CD4-positive, alpha-beta T cell treated with Interleukin-4 for 4 hours (primary cell): ENCODE measurements at places on chromosomes 4 and X.

DNA sequence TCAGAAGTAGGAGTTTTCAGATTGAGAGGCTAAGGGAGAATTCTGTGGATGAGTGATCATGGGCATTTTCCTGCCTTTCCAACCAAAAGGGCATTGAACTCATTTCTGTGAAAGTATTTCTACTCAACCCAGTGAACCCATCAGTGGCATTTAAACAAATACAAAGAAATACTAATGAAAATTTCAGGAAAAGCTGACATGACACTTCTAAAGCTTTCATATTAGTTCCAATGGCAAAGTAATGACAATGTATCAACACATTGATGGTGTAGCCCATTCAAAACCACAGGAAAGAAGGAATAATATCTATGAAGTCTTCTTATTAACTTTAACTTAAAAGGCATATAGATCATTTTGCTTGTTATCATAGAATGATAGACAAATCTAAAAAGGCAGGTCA lies 183.5 kb upstream of the ANXA10 start:
- DNase-seq, result no peak

GRCh38 chr4:31662951-31663350 lies 942.8 kb downstream of the PCDH7 start:
- DNase-seq, result no peak

DNA sequence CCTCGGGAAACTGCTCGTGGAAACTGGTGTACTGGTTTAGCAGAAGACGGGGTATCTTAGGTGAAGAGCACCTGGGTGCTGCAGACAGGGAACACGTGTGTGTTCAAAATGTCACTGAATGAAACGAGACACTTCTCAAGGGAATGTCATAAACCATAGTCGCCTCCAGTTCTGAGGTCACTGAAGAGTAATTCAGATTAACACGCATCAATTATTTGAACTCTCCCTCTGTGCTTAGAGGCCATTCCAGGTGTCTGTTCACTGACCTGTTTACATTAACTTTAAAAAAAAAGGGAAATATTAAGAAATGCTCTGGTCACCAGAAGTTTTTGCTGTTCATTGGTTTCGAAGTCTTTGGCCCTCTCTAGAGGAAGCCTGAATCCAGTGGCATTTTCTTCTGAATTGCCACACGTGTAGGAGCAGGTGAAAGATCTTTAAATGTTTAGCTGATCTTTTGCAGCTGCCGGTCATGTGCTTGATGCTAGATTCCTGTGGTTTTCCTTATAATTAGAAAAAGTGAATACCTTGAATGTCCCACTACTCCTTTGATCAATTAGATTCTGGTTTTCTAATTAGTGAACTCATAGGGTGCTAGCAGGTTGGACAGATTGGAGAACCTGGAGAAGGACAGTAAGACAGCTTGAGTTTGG lies 330.5 kb downstream of the ARHGAP10 start:
- no peak for DNase-seq

DNA sequence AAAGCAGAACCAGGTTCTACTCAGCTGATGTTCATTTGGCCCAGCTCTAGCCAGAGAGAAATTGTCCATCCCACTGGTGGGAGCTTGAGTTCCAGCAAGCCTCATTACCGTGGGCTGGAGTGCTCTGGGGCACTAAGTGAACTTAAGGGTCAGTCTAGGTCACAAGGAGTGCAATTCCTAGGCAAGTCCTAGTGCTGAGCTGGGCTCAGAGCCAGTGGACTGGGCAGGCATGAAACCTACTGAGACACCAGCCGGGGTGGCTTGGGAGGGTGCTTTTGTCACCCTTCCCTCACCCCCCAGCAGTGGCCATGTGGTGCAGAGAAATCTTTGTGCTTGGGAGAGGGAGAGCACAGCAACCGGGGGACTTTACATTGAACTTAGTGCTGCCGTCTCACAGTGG lies 39.4 kb downstream of the GSX2 start:
- no peak for DNase-seq

DNA sequence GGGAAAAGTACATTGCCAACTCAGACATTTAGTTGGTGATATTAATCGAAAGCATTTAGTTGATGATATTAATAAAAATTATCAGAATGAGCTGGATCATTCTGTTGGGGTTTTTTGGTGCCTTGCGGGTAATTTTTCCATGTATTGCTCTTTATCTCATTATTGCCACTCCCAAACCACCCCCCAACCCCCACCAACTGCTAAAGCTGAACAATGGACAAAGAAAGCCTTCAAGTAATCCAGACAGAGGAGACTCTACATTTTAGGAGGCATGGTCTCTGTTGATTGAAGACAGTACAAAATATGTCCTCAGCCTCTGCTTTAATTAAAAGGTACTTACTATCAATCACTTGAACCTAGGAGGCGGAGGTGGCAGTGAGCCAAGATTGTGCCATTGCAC lies 22.5 kb downstream of the PDK3 start:
- DNase-seq, result no peak

DNA sequence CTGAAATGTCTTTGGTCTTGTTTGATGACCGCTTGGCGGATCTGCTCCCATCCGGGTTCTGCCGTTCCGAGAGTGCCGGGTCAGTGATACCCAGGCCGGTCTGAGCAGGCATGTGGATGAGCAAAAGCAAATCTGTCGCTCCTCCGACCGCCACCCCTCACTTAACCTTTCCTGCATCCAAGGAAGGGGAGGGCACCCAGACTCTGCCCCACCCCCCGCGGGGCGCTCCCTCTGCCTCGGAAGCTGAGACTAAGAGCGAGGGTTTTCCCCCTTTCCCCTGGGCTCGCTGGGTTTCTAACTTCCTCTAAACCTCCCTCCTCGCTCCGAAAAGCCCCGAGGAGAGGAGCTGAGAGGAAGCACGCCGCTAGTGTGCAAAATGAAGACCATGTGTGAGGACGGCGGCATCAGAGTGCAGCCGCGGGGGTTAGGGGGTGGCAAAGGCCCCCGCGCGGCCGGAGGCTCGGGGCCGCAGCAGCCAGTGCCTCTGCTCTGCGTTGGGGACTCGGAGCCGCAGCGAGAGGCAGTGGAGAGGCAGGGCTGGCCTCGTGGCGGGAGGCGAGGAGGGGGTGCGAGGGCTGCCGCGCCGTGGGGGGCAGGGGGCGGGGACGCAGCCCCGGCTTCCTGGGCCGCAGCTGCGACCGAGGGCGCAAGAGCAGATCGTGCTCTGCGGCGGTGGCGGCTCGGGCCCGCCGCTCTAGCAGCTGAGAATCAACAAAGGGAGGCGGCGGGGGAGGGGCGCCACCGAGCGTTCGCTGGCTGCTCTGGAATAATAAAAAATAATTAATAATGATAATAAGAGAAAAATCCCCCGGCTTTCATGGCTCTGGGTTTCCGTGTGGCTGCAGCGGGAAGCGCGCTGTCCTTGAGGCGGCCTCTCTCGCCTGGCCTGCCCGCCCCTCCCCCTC lies 55.8 kb upstream of the BCOR start:
- peak; percentile 48 for DNase-seq

- DNase-seq, result no peak
Observed at GRCh38 chr4:107709916-107710315, 10.1 kb downstream of the PAPSS1 start.

GRCh38 chrX:130719413-130719812 lies 183.6 kb downstream of the ENOX2 start:
- DNase-seq, result no peak

DNA sequence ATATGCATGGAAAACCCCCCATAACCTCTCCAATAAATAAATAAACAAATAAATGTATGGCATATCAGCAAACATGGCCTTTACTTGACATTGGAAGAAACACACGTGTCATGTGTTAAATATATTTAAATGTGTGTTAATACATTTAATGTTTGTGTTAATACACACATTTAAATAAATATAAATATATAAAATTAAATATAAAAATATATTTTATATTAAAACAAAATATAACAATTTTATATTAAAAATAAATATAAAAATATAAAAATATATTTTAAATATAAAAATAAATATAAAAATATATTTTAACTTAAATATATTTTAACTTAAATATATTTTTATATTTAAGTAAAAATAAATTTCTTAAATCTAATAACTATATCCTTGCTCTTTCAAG lies 187.6 kb upstream of the CXXC4 start:
- no peak for DNase-seq

GRCh38 chr4:141686146-141686775 lies 49.9 kb downstream of the IL15 start:
- peak; percentile 4 for DNase-seq

GRCh38 chr4:100962698-100963097 lies 384.6 kb downstream of the PPP3CA start:
- no peak for DNase-seq

DNA sequence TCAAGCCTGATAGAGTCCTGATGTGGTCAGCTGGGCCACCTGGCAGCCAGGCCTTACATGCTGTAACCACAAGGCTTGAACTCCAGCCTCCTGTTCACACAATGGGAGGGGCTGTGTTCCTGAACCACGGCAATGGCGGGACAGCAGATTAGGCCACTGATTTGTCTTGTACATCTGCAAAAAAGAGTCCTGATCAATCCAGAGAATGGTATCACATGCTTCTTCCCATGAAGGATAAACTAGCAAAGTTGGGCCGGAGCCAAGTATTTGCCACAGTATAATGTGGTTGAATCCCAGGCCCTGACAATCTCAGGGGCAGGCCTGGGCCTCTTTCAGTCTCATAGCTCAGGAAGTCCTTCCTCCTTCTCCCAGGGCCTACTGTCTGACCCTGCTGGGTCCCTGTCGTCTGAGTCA lies 2182.5 kb upstream of the AGA start:
- DNase-seq, result no peak

DNA sequence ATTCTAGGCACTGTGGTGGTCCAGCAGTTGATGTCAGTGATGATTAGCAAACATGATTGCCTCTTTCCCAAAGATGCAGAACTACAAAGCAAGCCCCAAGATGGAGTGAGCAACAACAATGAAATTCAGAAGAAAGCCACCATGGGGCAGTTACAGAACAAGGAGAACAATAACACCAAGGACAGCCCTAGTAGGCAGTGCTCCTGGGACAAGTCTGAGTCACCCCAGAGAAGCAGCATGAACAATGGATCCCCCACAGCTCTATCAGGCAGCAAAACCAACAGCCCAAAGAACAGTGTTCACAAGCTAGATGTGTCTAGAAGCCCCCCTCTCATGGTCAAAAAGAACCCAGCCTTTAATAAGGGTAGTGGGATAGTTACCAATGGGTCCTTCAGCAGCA lies 365.3 kb downstream of the MAPK10 start:
- no peak for DNase-seq

DNA sequence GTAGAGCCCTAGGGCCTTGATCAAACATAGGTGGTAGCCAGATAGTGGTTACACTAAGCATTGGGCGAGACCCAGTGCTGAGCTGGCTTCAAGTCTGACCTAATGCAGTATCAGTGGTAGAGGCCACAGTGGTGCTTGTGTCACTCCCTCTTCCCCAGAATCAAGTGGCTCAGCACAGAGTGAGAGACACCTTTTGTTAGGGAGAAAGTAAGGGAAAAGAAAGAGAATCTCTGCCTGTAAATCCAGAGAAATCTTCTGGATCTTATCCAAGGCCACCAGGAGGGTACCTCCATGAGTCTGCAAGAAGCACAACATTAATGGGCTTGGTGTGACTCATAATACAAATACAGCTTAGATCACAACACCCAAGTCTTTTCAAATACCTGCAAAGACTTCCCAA lies 117.7 kb upstream of the SLC6A14 start:
- no peak for DNase-seq

DNA sequence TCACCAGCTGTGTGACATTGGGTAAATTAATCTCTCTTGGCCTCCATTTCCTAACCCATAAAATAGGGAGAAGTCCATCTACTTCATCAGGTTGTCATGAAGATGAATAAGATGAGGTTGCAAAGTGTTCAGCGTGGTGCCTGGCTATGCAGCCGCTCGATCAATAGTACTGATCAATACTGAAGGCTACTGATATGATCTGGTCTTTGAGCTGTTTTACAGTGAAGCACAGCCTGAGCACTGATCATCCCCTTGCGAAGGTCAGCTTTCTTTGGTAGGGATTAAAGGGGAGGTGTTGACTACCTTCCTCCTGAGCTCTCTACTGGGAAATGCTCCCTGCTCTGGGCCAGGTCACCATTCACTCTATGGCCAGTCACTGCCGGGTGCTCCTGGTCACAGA lies 108.4 kb upstream of the NOCT start:
- no peak for DNase-seq

GRCh38 chr4:159024266-159024665 lies 78.6 kb upstream of the RAPGEF2 start:
- DNase-seq, result no peak

DNA sequence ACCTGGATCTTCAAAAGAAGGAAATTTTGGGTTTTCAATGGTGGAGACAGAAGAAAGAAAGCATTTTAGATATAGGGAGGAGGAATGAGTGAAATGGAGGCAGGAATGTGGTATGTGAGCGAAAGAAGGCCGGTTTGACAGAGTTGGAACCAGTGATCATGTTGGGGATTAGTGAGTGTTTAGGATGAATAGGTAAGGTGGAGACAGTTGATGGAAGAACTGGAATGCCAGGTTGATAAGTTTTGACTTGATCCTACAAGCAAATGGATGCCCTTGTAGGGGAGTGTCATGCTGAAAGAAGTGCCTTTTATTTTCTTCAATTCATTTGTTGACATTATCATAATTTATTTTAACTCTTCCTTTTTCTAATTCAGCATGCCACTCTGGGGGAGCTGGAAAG lies 207.8 kb upstream of the AMOT start:
- no peak for DNase-seq

DNA sequence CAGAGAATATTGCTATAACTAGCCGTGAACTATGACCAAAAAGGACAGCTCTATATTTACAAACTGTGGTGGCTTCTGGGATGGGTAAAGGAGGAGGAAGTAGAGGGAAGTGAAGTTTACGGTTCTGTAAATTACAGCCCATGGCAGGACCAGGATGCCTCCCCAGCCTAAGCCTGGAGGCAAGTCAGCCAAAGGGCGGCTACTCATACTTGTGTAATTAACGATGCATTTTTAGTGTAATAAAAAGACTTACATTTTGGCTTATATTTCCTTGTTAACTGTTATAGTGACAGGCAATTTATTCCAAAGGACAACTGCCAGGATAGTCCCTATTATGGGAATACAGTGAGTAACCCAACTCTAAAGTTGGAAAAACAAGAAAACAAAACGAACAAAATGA lies 139.9 kb upstream of the OTUD4 start:
- no peak for DNase-seq

DNA sequence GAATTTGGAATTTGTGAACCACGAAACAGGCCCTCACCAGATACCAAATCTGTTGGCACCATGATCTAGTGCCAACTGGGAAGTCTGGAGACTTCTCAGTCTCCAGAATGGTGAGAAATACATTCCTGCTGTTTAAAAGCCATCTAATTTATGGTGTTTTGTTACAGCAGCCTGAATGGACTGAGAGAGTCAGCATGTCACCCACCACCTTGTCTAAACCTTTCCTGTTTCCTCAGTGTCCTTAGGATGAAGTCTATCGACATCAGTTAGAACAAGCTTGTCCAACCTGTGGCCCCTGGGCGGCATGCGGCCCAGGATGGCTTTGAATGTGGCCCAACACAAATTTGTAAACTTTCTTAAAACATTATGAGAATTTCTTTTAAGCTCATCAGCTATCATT lies 42.1 kb downstream of the FREM3 start:
- DNase-seq, result no peak

DNA sequence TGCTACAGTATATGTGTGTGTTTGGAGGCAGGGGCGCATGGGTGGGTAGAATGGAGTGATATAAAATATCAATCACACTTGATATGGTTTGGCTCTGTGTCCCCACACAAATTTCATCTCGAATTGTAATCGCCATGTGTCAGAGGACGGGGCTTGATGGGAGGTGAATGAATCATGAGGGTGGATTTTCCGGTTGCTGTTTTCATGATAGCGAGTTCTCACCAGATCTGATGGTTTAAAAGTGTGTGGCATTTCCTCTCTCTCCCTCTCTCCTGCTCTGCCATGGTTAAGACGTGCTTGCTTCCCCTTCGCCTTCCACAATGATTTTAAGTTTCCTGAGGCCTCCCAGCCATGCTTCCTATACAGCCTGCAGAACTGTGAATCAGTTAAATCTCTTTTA lies 14.8 kb downstream of the SOWAHB start:
- no peak for DNase-seq
